ENCODE measurements at places on chromosomes 7 and 10.

GRCh38 chr7:149884016-149884415, 10.2 kb downstream of the ATP6V0E2 start:
- DNase-seq: no peak

GRCh38 chr7:116340943-116341907, 130.9 kb downstream of the TES start:
- no peak for DNase-seq

GRCh38 chr7:94557215-94557614, 47.6 kb downstream of the CASD1 start:
- DNase-seq: no peak

GRCh38 chr10:22648547-22648961, 65.8 kb downstream of the PIP4K2A start:
- DNase-seq: no peak

GRCh38 chr7:28732071-28732869, 225.9 kb downstream of the TRIL start:
- DNase-seq: no peak

GRCh38 chr10:94023906-94024305, 30.2 kb downstream of the PLCE1 start:
- DNase-seq: no peak

- no peak for DNase-seq
Measured at GRCh38 chr10:69473304-69473990, 22.2 kb downstream of the TSPAN15 start.

GRCh38 chr10:77479586-77479985, 158.0 kb downstream of the KCNMA1 start:
- DNase-seq: no peak

DNA sequence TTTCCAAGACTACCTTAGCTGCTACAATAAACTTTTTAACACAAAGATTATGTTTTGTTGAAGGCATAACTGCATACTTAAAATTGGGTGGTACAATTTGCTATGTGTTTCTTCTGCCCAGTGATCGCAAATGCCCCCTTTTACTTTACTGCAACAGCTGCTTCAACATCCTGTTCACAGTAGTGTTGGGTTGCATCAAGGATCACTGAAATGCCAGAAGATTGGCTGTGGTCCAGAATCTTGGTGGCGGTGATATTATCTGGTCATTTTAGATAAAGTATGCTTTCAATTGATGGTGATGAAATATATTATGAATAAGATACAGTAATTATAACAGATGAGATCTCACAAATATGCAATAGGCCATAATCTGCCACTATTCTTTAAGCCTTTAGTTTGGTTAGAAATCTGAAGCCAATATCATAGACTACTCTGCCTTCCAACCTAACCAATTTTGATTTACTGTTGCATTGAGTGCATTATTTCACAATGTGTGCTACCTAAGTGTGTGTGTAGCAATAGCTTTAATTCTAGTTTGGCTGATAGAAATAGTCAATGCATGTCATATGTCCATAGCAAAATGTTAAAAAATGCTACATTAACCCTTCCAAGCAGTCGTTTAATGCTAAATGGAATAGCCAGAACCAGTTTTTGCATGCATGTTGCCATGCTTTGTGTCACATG, 29.8 kb upstream of the ING3 start:
- DNase-seq: no peak

DNA sequence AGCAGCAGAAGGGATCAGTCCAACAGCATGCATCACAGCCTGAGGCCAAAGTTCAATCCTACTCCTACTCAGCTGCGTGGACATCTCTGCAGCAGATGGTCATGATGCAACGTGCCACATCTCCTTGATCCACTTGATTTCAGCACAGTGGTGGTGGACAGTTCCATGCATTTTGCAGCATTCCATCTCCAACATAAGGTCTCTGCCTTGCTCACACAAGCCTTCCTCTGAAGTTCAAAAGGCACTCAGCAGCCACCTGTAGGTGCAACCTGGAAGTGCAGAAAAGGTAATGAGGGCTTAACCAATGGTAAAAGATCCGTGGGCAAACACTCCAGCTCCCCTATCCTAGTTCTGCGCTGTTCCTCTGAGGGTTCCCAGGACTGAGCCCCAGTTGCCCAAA, 57.5 kb upstream of the CHCHD3 start:
- peak; percentile 18 for DNase-seq

Measured in activated CD4-positive, alpha-beta T cell treated with anti-CD3 and anti-CD28 coated beads for 36 hours (primary cell).